ENCODE measurements at places on chromosomes 4 and X.
A peak's percentile ranks its signal among the peaks of the same experiment; 100 is the strongest.

DNA sequence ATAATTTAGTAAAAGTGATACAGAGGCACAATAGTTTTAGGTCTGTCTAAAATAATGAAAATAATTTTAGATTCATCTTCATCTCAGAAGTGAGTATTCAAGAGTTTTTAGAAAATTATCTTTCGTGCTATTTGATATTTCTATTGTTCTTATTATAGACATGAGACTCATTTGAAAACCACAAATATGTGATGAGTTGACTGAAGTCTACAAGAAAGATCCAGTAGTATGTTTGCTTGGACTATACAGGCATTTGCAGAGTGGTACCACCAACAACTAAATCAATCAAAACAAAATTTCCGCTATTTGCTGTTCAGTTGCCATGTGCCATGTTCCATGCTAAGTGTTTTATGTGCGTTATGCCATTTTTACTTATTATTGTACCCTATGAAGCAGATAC is 1318.5 kb downstream of the STIM2 start:
- no peak for DNase-seq

GRCh38 chr4:47624031-47624441 is 139.0 kb downstream of the ATP10D start:
- no peak for DNase-seq

GRCh38 chrX:154661170-154661569 is 7.8 kb upstream of the CTAG2 start:
- DNase-seq = no peak

DNA sequence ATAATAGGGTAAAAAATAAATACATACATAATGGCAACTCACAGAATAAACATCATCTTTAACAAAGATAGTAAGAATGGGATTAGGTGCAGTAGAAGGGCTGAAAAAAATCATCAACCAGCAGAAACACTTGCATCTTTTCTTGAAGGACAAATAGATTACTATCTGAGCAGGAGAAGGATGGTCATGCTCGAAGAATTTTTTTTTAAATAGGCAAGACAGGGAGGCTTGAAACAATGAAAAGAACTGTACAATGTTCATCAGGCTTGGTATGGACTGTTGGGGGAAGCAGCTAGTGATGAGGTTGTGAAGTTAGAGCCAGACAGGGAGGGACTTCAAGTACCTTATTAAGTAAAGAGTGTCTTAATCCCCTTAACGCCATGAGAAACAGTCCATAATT is 167.4 kb upstream of the LDB2 start:
- DNase-seq = no peak

GRCh38 chr4:76809594-76810305 is 88.2 kb downstream of the SOWAHB start:
- DNase-seq = peak; percentile 54

DNA sequence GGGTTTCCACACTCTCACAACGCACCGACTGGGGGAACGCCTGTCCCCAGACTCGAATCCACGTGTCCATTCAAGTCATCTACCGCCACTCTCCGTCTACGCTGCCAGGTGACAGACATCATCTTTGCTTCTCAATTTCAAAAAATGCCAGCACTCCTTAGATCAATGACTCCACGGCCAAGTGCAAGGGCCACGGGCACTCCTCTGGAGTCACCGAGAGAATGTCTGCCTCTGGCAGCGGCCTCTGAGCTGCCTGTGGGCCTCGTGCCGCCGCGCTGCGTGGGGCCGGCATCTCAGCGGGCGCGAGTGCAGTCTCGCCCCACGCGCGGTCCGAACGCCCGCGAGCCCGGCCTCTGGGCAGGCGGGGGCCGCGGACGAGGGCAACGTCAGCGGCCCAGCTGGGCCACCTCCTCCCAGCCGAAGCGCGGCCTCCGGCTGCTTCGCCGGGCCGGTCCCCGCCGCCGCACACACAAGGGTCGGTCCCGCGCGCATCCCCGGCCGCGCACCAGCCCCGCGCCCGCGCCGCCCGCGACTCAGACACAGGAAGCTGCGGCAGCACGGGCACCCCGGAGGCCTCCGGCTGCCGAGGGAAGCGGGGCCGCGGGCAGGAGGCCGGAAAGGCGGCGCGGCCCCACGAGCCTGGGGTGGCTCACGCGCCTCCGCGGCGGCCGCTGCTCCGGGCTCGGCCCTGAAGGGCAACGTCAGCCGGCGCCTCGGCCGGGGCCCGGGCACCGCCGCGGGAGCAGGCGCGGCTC is 450 bp downstream of the ACSL1 start:
- DNase-seq = no peak

DNA sequence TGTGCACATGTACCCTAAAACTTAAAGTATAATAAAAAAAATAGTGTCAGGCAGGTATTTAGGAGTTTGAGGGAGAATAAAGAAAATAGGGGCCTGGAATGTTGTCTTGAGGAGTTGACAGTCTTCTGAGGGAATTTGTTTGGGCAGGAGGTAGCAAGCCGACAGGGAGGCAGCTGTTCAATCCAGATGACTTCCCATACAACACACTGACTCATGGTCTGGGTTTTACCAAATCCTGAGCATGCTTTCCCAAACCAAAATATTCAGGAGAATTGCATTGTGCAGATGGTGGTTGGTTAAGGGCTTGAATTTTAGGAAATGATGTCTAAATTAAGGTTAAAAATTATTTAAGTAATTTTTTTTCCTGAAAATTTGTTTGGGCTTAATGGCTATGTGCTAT is 430.0 kb downstream of the INPP4B start:
- DNase-seq = no peak

All from GM04504 (cell line).